ENCODE measurements at places on chromosomes 2 and 18.

GRCh38 chr2:198874472-198874858, 583.3 kb downstream of the SATB2 start:
- no peak for DNase-seq

GRCh38 chr2:8481463-8482009, 200.3 kb upstream of the ID2 start:
- no peak for DNase-seq

GRCh38 chr2:175136334-175137215, 31.4 kb downstream of the ATF2 start:
- no peak for DNase-seq

DNA sequence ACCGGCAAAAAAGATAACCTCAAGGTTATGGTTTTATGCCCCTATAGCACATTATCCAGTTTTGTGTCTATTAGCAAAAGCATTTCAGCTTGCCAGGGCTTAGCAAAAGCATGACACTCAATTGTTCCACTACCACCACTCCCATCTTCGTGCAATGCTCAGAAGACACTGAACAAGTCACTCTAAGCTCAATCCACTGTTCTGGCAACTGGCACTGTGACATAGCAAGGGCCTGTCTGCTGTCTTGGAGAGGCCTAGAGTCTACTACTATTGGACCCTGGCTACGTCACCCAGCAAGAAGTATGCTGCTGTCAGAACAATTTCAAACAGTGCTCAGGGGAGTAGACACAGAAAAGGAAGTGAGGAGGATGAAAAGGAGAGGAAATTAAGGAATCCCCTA, 103.5 kb upstream of the PPP1CB start:
- no peak for DNase-seq

- DNase-seq = no peak
Observed at GRCh38 chr2:152508446-152508845, 173.5 kb downstream of the FMNL2 start.

GRCh38 chr2:68577183-68577582, 66.2 kb upstream of the PROKR1 start:
- DNase-seq = no peak

DNA sequence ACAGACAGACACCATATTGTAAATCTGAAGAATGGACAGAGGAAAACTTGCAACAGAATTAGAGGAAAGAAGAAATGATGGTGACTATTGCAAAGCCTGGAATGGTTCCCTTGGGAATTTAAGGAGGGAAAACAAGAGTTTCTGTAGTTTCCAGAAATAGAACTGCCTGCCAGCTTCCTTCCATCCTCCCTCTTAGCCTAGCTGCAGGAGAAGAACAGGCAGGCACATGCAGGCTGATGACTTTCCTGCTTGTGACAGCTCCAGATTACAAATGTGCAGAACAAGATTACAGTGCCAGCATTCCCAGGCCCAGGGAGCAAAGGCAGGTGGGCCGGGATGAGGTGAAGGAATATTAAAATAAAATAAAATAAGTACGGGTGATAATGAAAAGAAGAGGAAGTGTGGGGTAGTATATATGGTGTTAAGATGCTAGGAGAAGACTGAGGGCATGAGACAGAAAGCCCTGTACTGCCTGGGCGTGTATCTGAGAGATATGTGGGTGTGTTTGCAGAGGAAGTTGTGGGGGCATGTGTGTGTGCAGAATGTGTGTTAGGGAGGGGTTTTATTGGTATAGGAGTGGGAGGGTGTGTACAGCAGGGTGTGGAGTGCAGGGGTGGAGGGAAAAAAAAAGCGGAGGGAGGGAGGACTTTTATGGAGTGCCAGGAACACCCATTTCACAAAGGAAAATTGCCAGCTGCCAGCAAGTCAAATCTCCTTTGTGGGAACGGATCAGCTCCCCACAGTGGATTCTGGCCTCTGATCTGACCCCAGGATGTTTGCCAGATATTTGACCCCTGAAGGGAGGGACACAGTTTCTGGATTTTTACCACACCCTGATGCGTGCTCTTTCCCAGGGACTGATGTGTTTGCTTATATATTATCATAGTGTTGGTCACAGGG, 43.9 kb upstream of the NEMP2 start:
- DNase-seq = no peak

GRCh38 chr2:111983478-111984212, 71.4 kb upstream of the TMEM87B start:
- DNase-seq = no peak

DNA sequence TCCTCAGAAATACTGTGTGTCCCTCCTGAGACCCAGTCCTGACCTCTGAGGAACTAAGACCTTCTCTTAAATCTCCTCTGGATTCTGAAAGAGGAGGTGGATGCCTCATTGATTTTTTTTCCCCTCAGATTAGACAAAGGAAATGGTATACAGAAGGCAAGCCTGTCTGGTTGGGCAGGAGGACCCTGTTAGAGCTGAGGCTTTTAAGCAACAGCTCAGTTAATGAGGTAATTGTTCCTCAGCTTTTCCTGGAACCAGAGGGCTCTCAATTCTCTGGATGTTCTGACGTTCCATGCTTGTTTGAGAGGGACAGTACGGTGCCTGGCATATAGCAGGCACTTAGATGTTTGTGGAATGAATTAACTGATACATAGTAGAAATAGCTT, 61.7 kb upstream of the MCFD2 start:
- no peak for DNase-seq

DNA sequence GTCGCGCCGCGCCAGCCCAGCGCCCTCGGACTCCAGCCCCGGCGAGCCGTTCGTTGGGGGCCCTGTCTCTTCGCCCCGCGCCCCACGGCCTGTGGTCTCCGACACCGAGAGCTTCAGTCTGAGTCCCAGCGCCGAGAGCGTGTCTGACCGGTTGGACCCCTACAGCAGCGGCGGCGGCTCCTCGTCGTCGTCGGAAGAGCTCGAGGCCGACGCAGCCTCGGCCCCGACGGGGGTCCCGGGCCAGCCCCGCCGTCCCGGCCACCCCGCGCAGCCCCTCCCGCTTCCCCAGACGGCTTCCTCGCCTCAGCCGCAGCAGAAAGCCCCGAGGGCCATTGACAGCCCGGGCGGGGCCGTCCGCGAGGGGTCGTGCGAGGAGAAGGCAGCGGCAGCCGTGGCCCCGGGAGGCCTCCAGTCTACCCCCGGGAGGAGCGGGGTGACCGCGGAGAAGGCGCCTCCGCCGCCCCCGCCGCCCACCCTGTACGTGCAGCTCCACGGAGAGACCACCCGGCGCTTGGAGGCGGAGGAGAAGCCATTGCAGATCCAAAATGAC, 1.4 kb downstream of the PHLPP1 start:
- no peak for DNase-seq

DNA sequence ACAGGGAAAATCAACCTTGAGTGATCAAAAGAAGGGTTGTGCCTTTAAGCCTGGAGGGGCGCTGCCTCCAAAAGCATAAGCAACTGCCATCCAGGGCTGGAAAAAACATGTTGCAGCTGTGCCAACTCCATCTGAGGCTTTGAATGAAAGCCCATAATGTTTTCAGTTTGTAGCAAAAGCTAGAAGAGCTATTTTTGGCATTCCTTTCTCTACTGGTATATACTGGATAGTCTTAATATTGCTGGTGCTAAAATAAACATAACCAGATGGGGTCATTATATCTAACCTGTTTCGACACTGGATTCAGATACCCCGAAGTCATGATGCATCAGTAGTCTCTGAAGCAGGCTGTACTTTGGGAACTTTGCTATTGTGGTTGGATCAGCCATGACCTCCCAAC, 25.1 kb downstream of the ANXA4 start:
- DNase-seq = no peak

GRCh38 chr2:167752734-167753133, 494.7 kb downstream of the STK39 start:
- DNase-seq = no peak

- no peak for DNase-seq
Observed at GRCh38 chr2:71467180-71467815, 13.9 kb downstream of the DYSF start.

- DNase-seq = no peak
Observed at GRCh38 chr2:26735097-26735496, 29.0 kb upstream of the SLC35F6 start.

- no peak for DNase-seq
Observed at GRCh38 chr2:199842631-199843395, 8.2 kb downstream of the FTCDNL1 start.

- DNase-seq = no peak
Observed at GRCh38 chr18:34807106-34807796, 97.2 kb downstream of the DTNA start.

- DNase-seq = no peak
Observed at GRCh38 chr2:140601342-140601741, 1529.5 kb downstream of the LRP1B start.

DNA sequence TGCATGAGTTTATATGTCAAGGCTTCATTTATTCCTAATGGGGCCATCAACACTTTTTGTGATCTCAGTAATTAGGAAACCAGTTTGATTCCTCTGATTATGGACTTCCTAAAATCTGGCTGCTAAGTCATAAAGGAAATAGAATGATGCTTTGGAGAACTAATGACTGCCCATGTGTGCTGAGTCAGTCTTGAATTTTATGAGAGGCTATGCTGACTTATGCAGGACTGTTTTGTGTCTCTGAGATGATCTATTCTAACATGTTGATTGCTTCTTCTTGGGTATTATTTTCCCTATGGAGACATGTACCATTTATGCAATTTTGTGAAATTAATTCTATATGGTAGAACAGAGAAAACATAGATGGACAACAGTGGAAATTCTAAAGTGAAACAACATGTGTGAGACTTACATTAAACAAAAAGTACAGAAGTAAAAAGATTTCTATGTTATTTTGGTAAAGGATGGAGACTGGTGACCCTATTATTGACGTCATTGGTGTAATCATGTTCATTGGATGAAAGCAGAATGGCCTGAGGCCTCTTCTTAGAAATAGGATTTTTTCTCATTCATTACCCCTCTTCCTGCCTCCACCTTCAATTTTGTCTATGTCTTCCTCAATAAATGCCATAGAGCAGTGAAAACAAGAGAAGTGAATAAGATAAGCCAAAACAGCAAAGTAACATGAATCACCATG, 1658.2 kb upstream of the PIK3C3 start:
- DNase-seq = no peak

- no peak for DNase-seq
Observed at GRCh38 chr2:212032536-212033219, 505.9 kb downstream of the ERBB4 start.

- no peak for DNase-seq
Observed at GRCh38 chr18:13893418-13893760, 21.9 kb downstream of the MC2R start.

DNA sequence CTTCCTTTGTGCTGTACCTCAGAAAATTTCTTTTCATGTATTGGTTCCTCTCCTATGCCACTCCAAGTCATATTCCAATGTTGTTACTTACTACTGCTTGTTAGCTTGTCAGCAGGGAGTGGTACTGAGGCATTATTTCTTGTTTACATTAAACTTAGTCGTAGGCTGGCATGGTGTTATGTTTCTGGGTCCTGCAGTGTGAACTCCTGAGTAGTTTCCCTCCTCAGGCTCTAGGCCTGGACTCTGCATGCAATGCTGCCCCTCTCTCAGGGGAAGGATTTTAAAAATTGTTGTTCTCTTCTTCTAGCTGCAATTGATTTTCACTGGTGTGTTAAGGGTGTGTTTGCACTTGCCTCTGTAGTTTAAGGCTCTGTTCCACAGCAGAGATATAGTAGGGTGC, 671.6 kb downstream of the PLCL1 start:
- DNase-seq = no peak

- no peak for DNase-seq
Observed at GRCh38 chr2:241413929-241414580, 58.0 kb downstream of the FARP2 start.

GRCh38 chr18:7068871-7069590, 48.6 kb downstream of the LAMA1 start:
- DNase-seq = no peak

Data from stimulated activated CD8-positive, alpha-beta memory T cell treated with anti-CD3 and anti-CD28 coated beads, Interleukin-7, amount 100 ng/mL, for 1 hour (primary cell).